ENCODE measurements at places on chromosomes 5 and 9. TPM values are rescaled to one million over a fixed set of nuclear protein-coding genes. Genes with fewer than 3 reads are reported as not detected.

The EQTN gene
- polyA plus RNA-seq, result not detected

The NUTM2G gene
- polyA plus RNA-seq, result not detected

The OR5C1 gene
- not detected for polyA plus RNA-seq

The SPEF2 gene
- polyA plus RNA-seq, result 7.1 TPM

The ATP6V0E1 gene
- polyA plus RNA-seq, result 804 TPM

The NEUROG1 gene
- not detected for polyA plus RNA-seq

The FBXW2 gene
- polyA plus RNA-seq, result 13.8 TPM

The CNTLN gene
- polyA plus RNA-seq, result 2.0 TPM

The NOP16 gene
- polyA plus RNA-seq, result 32.1 TPM

The HAVCR2 gene
- 17.5 TPM for polyA plus RNA-seq

The PCDHGA7 gene
- polyA plus RNA-seq, result 0.49 TPM

The BAAT gene
- polyA plus RNA-seq, result 0.15 TPM

The FOXD4L3 gene
- not detected for polyA plus RNA-seq

The CDH10 gene
- 0.17 TPM for polyA plus RNA-seq

The CKMT2 gene
- 55.8 TPM for polyA plus RNA-seq

The ANGPTL2 gene
- polyA plus RNA-seq, result 4.3 TPM

The MARCOL gene
- not detected for polyA plus RNA-seq

The MLANA gene
- polyA plus RNA-seq, result not detected

The P4HA2 gene
- polyA plus RNA-seq, result 54.1 TPM

The AGPAT2 gene
- 73.4 TPM for polyA plus RNA-seq

The IPPK gene
- 10.2 TPM for polyA plus RNA-seq

The QSOX2 gene
- polyA plus RNA-seq, result 4.0 TPM

The TAF11L10 gene
- not detected for polyA plus RNA-seq

The KIF3A gene
- polyA plus RNA-seq, result 7.1 TPM
